GM03348 (cell line): ENCODE measurements at places on chromosomes 5 and 9.

- DNase-seq, result no peak
Measured at GRCh38 chr5:67245259-67245846, 48.8 kb upstream of the CD180 start.

GRCh38 chr5:143350751-143351602, 52.5 kb downstream of the NR3C1 start:
- DNase-seq, result peak; percentile 55

- peak; percentile 43 for DNase-seq
Measured at GRCh38 chr9:100322954-100323536, 29.7 kb downstream of the TEX10 start.

- DNase-seq, result peak; percentile 47
Measured at GRCh38 chr9:134515026-134515821, 126.4 kb upstream of the COL5A1 start.

DNA sequence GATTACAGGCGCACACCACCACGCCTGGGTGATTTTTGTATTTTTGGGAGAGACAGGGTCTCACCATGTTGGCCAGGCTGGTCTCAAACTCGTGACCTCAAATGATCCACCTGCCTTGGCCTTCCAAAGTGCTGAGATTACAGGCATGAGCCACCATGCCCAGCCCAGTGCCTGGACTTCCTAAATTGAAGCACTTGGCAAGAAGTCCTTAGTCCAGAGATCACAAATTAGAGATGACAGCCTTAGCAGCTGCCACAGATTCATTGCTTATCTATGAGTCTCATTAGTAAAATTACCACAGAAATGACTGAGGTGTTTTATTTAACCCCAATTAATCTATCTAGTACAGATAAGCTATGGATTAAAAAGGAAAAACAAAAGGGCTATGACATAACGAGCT, 19.2 kb downstream of the EFCAB9 start:
- DNase-seq, result no peak

DNA sequence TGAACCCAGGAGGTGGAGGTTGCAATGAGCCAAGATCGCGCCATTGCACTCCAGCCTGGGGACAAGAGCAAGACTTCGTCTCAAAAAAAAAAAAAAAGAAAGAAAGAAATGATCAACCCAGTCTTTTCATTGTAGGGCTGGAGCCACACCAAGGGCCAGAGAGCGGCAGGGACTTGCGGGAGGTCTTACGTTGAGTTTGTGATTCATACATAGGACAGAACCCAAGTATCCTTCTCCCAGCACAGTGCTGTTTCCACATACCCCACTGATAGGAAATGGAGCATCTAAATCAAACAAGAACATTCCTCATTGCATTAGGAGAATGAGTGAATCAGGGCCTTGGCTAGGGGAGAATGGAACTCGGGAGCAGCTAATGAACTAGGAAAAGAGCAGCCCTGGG, 3.5 kb upstream of the TNIP1 start:
- DNase-seq, result no peak

DNA sequence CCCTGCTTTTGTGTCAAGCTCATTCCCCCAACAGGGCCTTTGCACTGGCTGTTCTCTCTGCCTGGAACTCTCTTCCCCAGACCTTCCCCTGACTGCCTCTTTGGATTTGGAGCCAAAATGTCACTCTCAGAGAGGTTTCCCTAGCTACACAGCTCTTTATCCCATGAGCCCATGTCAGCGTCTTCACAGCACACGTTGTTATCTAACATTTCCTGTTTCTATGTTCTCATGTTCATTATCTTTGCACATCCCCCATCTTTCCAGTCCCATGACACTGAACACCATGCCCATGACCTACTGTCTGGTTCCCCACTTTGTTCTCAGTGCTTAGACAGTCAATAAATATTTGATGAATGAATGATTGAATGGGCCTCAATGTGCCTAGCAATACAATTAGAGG, 26.3 kb upstream of the ARSI start:
- no peak for DNase-seq

DNA sequence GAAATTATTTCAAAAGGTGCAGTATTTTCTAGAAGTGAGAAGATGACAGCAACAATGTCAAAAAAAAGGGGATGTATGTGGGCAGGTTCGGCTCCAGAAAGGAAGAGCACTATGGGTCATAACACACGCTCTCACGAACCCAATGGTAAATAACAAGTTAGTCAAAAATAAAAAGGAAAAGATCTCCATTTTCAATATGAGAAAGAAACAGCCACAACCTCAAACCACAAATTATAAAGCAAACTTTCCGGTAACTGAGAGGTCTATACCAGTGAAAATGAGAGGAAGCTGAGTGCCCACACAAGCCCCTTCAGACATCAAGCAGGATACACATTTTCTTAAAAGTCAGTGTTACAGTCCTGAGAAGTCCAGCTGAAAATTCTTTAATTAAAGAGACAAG, 398.5 kb upstream of the RPS23 start:
- no peak for DNase-seq

GRCh38 chr5:179533907-179534306, 16.4 kb upstream of the RUFY1 start:
- no peak for DNase-seq

DNA sequence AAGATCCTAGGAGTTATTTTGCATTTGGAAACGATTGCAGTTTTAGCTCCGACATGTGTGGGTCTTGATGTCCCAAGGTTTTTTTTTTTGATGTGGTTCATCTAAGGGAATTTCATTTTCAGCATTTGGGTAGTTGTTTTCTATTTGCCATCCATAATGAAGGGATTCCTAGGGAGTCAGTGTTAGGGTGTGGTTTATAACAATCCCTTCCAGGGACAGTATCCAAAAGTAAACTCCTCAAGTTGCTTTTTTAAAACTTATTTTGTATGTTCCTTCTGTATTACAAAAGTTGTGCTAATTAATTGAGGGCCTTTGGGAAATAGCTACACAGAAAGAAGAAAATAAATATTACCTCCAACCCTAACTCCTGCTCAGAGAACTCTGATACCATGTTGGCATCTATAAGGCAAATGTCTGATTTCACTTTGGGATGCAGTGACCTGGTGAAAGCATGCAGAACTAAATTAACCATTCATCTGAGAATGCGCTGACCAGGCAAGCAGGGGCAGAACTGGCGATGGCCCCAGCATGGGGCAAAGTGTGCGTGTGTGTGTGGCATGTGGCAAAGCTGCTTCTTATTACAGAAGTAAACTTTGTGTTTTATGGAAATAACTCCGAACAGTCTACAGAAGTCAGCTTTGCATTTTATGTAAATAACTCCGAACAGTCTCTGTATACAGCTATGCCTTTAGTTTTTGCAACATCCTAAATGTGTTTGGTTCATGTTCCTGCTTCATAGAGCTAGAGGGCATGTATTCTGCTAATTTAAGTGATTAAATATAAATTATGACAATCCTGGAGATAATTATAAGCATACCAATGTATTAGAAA, 237.2 kb downstream of the TRPM3 start:
- no peak for DNase-seq

DNA sequence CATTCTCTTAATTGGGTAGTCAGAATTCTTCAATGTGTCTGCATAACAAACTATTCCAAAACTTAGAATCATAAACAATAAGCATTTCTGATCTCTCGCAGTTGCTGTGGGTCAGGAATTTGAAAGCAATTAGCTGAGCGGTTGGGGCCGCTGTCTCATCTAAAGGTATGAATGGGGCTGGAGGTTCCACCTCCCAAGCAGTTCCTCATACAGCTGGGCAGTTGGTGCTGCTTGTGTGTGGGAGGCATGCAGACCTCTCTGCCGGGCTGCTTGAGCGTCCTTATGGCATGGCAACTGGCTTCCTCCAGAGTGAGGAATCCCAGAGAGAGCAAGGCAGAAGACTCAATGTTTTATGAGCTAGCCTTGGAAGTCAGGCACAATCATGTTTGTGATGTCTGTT, 30.2 kb upstream of the SEMA4D start:
- DNase-seq, result no peak

DNA sequence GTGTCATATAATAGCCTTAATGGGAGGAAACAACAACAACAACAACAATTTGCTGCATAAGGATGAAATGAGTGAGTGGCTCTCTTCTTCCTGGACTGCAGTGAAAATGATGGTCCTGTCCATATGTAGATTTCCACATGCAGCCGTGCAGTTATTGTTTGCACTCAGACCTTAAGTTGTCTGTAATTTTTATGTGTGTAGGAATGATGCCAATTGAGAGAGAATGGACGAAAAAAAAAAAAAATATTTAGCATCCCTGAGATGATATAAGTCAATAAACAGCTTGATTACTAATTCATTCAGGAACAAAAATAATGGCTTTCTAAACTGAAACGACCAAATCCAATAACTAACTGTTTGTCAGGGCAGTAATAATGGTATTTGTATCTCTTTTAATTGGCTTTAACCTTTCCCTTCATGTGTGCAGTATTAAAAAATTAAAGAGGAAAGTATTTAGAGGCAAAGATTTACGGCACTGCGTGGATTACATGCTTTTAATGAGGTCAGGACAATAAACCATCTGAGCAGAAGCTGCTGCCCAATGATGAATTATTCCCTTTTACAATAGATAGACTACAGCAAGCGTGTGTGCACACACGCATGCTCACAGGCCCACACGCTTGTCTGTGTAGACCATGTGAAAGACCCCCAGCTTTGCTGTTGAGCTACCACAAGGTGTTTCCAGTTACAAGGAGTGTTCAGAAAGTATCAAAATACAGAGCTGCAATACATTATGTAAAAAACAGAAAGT, 459.5 kb upstream of the WWC1 start:
- DNase-seq, result no peak

- DNase-seq, result no peak
Measured at GRCh38 chr5:146762830-146763229, 115.7 kb downstream of the PPP2R2B start.

DNA sequence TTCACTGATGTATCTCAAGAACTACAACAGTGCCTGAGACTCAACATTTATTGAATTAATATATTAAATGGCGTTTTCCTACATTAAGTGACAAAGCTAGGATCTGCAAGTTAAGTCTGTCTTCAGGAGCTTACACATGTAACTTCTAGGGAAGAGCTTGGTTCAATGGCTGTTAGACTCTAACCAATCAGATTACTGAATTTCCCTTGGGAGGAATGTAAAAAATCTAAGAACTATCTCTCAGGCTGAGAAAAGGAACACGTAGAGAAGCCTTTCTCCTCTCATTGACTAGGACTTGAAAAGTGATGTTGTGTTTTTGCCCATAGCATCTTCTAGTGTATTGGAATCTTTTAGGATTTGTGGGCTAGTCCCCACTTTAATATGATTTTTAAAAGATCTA, 53.6 kb downstream of the CCNH start:
- DNase-seq, result no peak

- DNase-seq, result no peak
Measured at GRCh38 chr5:128109138-128109537, 25.6 kb downstream of the SLC12A2 start.

DNA sequence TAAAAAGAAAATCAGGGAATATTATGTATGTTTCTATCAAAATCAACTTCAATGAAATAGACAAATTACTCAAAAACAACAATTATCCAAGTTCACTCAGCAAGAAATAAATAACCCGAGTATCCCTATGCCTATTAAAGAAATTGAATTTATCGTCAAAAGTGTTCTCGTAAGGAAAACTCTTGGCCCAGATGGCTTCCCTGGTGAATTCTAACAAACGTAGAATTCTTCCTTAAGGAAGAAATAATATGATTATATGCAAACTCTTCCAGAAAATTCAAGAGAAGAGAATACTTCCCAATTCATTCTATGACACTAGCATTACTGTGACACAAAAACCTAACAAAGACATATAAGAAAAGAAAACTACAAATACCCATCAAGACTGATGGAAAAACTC, 29.7 kb downstream of the FAM78A start:
- DNase-seq, result no peak

- no peak for DNase-seq
Measured at GRCh38 chr5:76692274-76692540, 23.7 kb upstream of the F2R start.

- DNase-seq, result no peak
Measured at GRCh38 chr9:85730916-85731630, 10.7 kb downstream of the AGTPBP1 start.

DNA sequence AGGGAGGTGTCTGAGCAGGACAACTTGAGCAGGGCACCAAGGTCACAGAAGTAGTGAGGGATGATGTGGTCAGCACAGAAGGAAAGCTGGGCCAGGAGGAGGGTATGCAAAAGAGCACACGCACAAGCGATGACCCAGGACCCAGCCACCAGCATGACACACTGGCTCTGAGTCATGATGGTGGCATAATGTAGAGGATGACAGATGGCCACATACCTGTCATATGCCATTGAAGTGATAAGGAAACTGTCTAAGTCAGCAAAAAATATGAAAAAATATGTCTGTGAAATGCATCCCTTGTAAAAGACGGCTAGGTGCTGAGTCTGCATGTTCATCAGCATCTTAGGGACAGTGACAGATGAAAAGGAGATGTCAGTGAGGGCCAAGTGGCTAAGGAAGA, 380 bp downstream of the OR1J1 start:
- no peak for DNase-seq

- DNase-seq, result no peak
Measured at GRCh38 chr5:177097016-177097985, 10.6 kb downstream of the FGFR4 start.

DNA sequence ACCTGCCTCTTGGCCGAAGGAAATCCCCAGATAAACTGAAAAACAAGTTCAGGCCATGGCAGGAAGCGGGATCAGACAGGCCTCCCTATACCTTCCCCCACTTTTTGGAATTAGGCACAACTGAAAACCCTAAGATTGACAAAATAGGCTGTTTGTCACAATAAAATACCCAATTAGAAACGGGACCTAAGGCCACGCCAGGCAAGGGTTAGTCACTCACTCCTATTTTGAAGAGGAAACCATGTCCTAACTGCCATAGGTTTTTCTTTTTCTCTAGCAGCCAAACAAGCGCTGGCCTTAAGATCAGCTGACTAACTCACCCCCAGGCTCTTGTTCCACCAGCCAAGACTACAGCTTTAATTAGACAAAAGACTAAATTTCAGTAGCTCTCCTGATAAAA, 11.9 kb downstream of the FBP2 start:
- DNase-seq, result no peak

DNA sequence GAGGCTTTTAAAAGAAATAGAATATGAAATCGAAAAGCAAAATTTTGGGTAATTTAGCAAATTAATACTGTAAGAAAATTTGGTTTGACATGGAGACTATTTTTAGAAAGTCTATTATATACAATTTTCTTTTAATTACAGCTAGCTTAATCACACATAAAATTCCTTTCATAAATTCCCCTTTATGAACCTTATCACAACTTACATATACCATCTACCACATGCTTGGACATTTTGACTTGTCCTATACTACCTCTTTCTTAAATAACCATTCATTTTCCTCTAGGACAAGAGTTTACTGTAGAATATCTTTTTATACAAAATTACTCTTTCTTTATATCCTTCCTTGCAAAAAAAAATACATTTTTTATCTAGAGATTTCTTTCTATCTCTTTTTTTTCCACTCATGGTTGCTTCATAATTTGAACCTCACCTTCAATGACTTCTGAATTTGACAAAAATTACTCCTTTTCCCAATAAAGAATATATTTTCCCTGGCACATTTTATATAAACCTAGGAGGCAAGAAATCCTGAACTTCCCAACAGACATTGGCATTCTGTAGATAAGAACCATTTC, 34.0 kb upstream of the SYK start:
- no peak for DNase-seq
